ENCODE measurements at places on chromosomes 1 and 21.

GRCh38 chr1:51342591-51343206 lies 12.3 kb upstream of the TTC39A start:
- DNase-seq: no peak

GRCh38 chr21:34358866-34359265 lies 4.9 kb upstream of the KCNE2 start:
- no peak for DNase-seq

- DNase-seq: no peak
Measured at GRCh38 chr1:82517586-82517985, 716.9 kb downstream of the ADGRL2 start.

- DNase-seq: no peak
Measured at GRCh38 chr1:93414749-93415148, 33.2 kb upstream of the FNBP1L start.

GRCh38 chr1:246629030-246629429 lies 62.8 kb downstream of the CNST start:
- no peak for DNase-seq

Data from stimulated activated naive CD8-positive, alpha-beta T cell treated with anti-CD3 and anti-CD28 coated beads, Interleukin-15, Interleukin-2, amounts not matched to agents 100 U/mL and 50 U/mL, for 24 hours (primary cell).